ENCODE measurements at places on chromosomes 2 and 18.

DNA sequence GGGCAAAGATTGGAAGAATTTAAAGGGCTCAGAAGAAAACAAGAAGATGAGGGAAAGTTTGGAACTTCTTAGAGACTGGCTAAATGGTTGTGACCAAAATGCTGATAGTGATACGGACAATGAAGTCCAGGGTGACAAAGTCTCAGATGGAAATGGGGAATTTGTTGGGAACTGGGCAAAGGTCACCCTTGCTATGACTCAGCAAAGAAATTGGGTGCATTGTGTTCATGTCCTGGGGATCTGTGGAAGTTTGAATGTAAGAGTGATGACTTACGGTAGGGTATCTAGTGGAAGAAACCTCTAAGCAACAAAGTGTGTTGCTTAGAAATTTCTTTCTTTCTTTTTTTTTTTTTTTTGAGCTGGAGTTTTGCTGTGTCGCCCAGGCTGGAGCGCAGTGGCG lies 6.0 kb upstream of the IL1A start:
- DNase-seq: no peak

GRCh38 chr18:32910694-32911296 lies 138.0 kb upstream of the KLHL14 start:
- DNase-seq: no peak

DNA sequence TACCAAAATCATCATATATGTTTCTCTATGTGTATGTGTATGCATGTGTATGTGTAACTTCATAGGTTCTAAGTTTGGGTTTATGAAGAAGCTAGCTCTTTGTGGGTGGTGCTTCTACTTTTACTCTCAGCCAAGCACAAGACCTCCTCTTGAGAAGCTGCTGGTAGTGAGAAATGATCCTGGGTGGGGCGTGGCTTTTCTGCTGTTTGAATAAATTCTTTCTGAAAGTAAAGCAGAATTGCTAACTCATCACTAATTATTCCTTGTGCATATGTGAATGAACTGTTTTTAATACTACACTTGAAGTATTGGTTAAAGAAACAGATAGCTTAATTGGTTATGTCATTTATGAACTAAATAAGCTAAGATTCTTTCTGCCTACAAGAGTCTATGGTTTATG lies 7.6 kb upstream of the GAREM1 start:
- no peak for DNase-seq

DNA sequence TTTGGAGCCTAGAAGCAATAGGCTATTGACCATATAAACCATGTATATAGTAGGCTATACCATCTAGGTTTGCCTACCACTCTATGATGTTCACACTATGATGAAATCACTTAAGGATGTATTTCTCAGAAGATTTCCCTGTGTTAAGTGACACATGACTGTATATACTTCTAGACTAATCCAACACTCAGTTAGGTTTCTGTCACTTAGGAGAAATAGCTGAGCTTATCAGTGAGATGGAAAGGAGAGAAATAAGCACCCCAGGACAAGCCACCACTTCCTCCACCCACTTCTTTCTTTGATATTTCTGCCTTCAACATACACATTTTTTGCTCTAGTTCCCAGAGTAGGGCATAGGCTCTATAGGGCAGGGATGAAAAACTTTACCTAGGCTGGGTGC lies 7.8 kb downstream of the PECR start:
- DNase-seq: no peak

- DNase-seq: peak; percentile 84
Measured at GRCh38 chr18:34707670-34708069, 2.4 kb upstream of the DTNA start.

DNA sequence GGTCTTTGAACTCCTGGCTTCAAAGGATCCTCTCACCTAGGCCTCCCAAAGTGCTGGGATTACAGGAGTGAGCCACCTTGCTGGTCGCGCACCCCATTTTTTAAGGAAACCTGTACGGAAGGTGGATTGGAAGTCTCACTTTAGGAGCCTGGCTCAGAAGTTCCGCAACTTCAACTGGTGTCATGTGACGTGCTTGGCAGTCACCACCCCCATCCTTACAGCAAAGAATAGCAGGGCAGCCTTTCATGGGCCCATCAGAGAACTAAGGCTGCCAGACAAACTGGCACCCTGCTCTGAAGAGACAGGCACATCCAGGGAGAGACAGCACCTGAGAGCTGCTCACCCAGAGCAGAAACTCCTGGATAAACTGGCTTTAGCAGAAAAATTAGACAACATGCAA lies 3.3 kb upstream of the SLC66A2 start:
- no peak for DNase-seq

DNA sequence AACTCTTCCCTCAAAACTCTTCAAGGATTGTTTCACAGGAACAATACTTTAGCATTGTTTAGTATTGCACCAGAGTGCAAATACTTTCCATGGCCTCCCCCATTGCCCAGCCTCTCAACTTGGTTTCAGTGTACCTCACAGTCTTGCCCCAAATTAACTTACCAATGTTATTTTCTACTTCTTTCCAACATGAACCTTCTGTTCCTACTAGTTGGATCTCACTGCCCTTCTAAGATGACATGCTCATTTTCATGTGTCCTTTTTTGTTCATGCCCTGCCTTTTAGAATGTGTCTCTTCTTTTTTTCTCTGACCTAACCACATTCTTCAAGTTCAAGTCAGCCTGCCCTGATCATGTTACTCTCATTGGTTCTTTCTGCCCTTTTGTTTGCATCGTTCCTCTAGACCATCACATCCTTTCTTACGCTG lies 4.1 kb downstream of the SPATS2L start:
- DNase-seq: peak; percentile 14

GRCh38 chr18:60563082-60563481 lies 190.5 kb upstream of the MC4R start:
- DNase-seq: no peak

DNA sequence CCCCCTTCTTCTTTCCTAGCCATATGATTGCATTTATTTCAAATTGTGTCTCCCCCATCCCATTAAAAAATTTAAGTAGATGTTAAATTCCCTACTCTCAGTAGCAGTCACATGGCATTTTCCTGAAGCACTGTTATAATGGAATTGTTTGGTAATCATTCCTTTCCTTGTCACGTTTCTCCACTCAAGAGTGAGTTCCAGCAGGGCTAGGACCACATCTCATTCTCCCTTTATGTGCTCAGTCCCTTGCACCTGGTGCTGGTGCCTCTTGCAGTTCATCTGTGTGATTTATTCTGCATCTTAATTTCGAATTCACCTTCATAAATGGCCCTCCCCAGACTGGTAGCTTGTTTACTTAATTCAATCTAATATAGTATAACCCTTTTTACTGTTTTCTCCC lies 70.3 kb upstream of the NOSTRIN start:
- DNase-seq: no peak

DNA sequence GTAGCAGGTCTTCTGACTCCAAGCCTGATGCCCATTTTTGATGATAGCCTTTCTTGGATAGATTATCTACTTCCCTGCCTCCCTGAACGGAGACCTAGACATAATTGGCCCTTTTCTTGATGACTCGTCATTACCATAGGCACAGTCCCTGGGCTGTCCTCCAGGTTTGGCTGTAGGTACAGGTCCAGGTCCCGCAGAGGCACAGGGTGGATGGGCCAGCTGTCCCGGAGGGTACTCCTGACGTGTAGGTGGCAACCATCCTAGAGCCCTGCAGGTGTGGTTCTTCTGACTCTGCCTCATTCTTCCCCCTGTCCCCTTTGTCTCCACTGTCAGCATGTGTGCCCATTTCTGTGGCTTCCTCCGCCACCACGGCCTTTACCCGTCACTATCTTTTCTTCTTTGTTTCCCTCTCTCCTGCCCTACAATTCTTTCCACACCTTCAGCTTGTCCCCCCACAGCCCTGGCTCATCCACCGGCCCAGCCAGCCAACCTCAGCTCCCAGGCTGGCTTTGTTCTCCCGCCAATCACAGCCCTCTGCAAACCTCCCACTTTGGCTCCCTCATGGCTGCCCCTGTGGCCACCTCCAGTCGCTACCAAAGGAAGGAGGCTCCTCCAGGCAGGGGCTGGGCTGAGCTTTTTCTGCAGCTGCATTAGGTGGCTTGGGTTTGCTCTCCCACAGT lies 102.8 kb downstream of the SMAD7 start:
- DNase-seq: no peak

DNA sequence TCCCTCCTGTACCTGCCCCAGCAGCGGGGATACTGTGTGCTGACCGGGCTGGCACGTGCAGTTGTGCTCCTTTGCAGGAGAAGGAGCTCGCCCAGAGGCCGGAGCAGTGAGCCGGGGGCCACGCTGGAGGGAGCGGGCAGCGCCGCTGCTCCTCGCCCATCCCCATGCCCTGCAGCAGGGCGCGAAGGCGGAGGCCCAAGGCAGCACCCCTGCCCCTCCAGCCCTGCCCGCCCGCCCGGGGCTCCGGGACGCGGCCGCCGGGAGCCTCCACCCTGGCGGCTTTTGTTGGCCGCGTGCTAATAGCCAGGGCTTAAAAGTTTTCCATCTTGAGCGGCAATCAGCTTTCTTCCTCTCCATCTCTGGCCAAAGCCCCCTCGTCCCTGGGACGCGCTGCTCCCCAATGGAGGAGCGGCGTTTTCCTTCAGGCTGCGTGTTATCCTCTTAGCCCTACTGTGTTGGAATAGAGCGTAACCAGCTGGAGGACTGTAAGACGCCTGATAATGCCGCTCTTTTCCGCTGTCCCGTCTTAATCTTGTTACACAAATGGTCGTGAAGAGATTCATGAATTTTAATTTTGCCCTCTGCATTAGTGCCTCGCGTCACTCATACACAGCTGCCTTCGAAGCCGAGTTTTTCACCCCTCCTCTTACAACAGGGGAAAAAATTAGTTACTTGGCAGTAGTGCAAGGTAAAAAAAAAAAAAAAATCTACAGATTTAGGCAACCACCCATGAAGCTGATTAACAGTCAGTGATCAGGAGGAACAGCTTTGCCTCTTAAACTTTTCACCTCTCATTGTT lies 172.9 kb upstream of the SIX3 start:
- no peak for DNase-seq

DNA sequence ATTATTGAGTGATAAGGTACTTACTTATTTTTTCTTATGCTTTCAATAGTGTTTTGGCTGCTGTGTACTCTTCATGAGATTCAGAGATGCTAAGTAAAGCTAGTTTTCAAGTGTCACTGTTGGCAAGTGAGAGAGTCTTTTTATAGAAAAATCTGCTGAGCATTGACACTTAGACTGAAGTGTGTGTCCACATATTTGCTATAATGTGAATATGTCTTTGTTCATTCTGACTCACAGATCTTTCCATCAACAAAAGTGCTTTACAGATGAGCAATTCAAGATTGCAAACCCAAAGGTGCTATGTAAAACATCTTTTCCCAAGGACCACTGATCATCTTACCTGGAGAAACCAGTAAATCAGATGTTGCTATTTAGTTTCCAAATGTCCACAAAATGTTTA lies 410.6 kb upstream of the FIGN start:
- DNase-seq: peak; percentile 30

- DNase-seq: no peak
Measured at GRCh38 chr2:10452956-10453904, 5.1 kb upstream of the ODC1 start.

- no peak for DNase-seq
Measured at GRCh38 chr2:133314795-133315194, 253.5 kb downstream of the NCKAP5 start.

DNA sequence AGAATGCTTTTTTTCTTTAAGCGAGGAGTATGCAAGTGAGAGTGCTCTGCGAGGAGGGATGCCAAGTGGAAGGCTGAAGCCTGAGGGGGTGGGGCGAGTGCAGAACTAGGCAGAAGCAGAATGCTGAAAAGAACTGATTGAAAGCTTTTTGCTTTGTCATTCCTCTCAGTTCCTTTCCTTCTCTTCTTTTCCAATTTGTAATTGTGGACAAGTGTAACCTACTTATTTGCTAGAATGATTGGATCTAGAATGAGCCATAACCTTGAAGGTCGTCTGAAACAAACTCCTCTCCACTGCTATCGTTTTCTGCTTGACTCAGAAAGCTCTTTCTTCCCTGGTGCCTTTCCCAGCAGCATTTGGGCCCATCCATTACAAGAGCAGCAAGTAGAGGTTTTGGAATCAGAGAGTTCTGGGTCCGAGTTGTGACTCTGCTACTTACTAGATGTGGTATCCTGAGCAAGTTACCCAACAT lies 115.3 kb downstream of the METTL8 start:
- no peak for DNase-seq

DNA sequence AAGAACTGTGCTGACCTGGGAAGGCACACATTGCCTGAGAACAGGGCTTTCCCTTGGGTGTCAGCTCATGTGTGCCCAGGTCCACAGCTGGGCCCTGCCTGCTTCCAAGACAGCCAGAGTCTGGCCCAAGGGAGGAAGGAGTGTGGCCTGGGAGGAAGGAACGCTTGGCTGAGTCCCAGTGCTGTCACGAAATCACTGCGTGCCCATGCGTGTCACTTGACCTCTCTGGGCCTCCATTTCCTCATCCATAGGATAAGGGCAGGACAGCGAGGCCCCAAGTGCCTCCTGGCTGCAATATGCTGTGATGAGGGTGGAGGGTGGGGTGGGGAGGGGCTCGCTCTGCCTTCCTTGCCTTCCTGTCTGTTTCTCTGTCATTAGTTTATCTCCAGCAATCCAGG lies 642 bp upstream of the KCNK3 start:
- no peak for DNase-seq

- DNase-seq: no peak
Measured at GRCh38 chr2:42977270-42978174, 185.1 kb upstream of the HAAO start.

DNA sequence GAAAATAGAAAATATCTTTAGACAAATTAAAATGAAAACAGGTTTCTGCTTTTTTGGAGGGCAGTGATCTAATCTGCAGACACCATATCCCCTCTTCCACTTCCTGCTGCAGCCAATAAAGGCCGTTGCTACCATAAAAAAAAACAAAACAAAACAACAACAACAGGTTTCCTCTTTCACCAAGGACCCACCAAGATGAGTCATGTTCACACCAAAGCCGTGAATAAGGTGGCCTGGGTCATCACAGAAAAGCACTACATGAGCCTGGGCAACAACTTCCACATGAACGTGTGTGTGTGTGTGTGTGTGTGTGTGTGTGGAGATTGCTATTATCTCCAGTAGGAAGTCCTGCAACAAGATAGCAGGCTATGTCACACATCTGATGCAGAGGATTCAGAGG lies 24.8 kb upstream of the TFCP2L1 start:
- DNase-seq: peak; percentile 9

GRCh38 chr2:20236496-20236895 lies 11.6 kb upstream of the SDC1 start:
- DNase-seq: no peak

DNA sequence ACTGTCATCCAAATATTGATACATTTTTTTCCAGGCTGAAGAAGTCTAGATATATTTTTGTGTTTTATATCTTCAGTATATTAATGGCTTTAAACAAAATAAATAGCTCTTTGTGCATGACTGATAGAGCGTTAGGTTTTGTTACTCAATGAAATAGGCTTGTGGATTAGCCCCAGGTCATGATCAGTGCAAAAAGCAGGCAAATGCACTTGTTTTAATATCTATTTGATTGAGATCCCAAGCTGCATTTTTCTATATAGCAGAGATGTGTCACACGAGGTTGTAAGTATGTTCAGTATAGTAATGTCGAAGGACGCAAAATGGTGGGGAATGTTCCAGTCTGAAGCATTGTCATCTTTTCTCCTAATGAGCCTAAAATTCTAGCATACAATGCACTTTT lies 198.5 kb downstream of the ZNF407 start:
- no peak for DNase-seq

GRCh38 chr2:172496160-172496608 lies 59.7 kb upstream of the PDK1 start:
- DNase-seq: no peak

- no peak for DNase-seq
Measured at GRCh38 chr2:191333911-191334357, 88.7 kb downstream of the MYO1B start.

Measured in foreskin melanocyte (primary cell).